H1 (cell line): ENCODE measurements at places on chromosomes 3 and 15.

GRCh38 chr3:174336784-174337183 is 522.4 kb upstream of the NAALADL2 start:
- no peaks in the 10 kb centered on the region for H3K27me3 ChIP-seq
- no peaks in the 10 kb centered on the region for H3K36me3 ChIP-seq
- no peak for DNase-seq
- no peaks in the 10 kb centered on the region for H3K4me1 ChIP-seq
- no peak overlapping the region for H3K4me3 ChIP-seq

DNA sequence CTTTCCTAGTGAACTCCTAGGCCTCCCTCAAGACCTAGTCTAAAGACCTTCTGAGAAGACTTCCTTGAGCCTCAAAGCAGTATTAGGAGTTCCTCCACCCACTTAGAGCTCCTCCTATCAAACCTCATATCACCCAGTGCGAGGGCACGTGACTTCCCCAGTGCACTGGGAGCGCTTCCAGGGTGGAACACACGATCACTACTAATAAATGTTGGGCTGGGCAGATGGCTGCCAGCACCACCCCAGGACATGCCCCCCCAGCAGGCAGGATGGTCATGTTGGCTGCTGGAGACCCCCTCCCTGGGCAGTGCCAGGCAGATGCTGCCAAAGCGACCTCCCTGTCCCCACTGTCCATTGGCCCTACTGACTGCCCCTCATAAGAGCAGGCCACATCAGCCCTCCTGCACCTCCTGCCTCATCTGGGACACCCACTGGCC is 8.5 kb upstream of the PLXND1 start:
- DNase-seq: no peak
- no peaks in the 10 kb centered on the region for H3K36me3 ChIP-seq
- H3K4me1 ChIP-seq: peaks cover 8% of the 10 kb centered on the region
- H3K4me3 ChIP-seq: no peak overlapping the region

GRCh38 chr3:171189394-171190080 is 163.0 kb upstream of the SLC2A2 start:
- no peak overlapping the region for H3K27ac ChIP-seq
- H3K4me1 ChIP-seq: no peaks in the 10 kb centered on the region; the same call in 1 of the 2 replicates
- H3K27me3 ChIP-seq: no peaks in the 10 kb centered on the region
- no peaks in the 10 kb centered on the region for H3K36me3 ChIP-seq
- no peak overlapping the region for H3K4me3 ChIP-seq
- DNase-seq: no peak

DNA sequence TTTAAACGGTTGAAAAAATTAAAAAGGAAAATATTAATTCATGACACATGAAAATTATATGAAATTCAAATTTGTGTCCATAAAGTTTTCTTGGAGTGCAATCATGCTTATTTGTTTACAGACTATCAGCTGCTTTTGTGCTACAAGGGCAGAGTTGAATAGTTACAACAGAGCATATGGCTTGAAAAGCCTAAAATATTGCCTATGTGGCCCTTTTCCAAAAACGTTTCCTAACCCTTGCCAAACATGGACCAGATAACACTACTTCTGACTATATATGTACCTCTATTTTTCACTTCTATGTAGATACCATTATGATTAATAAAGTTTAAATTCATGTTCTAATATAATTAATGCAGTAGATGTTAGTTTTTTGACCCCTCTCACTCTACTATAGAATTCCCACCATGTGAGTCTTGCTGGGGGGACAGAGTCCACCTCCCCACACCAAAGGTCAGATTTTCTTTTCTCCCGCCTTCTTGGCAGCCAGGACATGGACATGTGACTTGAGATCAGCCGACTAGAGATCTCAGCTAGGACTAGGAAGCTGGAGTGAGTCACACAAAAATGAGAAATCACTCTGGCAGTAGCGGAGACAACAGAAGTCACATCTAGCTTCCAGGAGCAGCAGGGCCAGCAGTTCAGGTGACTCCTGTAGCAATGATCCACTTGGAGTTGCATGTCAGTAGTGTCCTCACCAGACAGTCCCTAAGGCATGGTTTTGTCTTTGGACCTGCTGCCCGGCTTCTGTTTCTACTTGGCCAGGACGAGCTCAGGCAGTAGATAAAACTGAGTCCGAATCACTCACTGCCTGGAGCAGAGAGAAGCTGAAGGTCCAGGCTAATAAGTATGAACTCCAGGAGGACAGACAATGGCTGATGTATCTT is 22.4 kb downstream of the CIAO2A start:
- no peak overlapping the region for H3K4me3 ChIP-seq
- no peaks in the 10 kb centered on the region for H3K27me3 ChIP-seq
- no peak overlapping the region for H3K27ac ChIP-seq
- H3K36me3 ChIP-seq: peaks cover 7% of the 10 kb centered on the region; the same call in 1 of the 2 replicates
- H3K4me1 ChIP-seq: peaks cover 1% of the 10 kb centered on the region; the same call in 1 of the 2 replicates

DNA sequence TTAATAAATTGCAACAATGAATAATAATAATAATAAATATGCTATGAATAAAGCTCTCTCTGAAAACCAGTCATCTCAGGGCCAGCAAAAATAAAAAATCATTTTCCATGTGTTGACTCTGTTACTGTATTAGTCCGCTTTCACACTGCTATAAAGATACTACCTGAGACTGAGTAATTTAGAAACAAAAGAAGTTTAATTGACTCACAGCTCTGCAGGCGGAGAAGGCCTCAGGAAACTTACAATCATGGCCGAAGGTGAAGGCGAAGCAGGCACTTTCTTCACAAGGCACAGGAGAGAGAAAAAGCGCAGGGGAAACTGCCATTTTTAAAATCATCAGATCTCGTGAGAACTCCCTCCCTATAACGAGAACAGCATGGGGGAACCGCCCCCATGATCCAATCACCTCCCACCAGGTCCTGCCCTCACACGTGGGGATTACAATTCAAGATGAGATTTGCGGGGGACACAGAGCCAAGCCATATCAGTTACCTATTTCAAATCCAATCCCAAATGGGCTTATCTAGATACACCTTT is 224.1 kb downstream of the IGSF11 start:
- H3K4me1 ChIP-seq: no peaks in the 10 kb centered on the region
- no peak overlapping the region for H3K4me3 ChIP-seq
- H3K27me3 ChIP-seq: no peaks in the 10 kb centered on the region
- H3K36me3 ChIP-seq: no peaks in the 10 kb centered on the region
- no peak overlapping the region for H3K27ac ChIP-seq

DNA sequence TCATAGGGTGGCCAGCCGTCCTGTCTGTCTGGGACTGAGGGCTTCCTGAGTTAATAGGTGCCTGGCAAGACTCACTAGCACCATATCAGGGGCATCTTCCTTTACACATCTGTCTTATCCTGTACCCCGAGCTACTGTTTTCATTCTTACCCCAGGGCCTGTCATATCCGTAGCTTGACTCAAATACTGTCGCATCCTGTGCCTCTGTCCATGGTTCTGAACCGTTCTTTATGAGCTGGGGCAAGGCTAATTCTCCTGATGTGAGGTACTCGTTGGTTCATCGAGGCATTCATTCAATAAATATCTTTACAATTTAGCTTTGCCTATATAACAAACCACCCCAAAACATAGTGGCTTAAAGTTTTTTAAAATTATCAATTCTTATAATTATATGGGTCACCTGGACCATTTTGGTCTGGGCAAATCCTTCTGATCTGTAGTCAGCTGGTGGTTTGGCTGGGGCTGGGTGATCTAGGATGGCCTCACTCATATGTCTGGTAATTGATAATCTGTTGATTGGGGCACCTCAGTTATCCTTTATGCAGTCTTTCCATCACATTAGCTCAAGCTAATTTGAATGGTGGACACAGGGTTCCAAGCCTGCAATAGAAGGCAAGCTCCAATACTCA is 121.2 kb downstream of the TLE3 start:
- no peak overlapping the region for H3K27ac ChIP-seq
- H3K36me3 ChIP-seq: no peaks in the 10 kb centered on the region
- H3K4me3 ChIP-seq: no peak overlapping the region
- H3K27me3 ChIP-seq: no peaks in the 10 kb centered on the region
- DNase-seq: no peak

DNA sequence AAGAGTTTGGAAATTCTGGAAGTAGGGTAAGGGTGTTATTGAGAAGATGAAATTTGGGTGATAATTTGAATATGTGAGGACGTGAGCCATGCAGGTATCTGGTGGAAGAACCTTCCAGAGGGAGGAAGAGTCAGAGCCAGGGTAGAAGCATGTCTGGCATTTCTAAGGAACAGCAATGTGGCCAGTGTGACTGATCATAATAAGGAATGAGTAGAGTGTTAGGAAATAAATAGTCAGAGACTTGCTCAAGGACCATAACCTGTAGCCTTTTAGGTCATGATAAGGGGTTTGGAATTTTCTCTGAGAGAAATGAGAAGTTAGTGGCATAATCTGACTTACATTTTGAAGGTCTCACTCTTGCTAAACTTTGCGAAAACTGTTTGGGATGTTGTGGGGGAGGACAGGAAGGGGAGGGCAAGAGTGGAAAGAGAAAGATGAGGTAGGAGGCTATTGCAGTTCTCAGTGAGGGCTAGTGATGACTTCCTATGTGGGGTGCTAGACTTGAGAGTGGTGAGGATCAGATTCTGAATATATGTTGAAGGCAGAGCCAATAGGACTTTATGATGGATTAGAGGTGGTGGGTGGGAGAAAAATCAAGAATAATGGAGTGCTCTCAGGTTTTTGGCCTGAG is 568.3 kb downstream of the AGBL1 start:
- no peak for DNase-seq
- no peaks in the 10 kb centered on the region for H3K27me3 ChIP-seq
- no peak overlapping the region for H3K27ac ChIP-seq
- H3K4me1 ChIP-seq: no peaks in the 10 kb centered on the region
- no peak overlapping the region for H3K4me3 ChIP-seq
- no peaks in the 10 kb centered on the region for H3K36me3 ChIP-seq
